Urinary bladder (tissue), 4 donors: ENCODE measurements at places on chromosomes 4 and X. TPM values are rescaled to one million over a fixed set of nuclear protein-coding genes. Genes with fewer than 3 reads are reported as not detected.

Gene SOWAHB
- polyA plus RNA-seq = 1.0 TPM

DNA sequence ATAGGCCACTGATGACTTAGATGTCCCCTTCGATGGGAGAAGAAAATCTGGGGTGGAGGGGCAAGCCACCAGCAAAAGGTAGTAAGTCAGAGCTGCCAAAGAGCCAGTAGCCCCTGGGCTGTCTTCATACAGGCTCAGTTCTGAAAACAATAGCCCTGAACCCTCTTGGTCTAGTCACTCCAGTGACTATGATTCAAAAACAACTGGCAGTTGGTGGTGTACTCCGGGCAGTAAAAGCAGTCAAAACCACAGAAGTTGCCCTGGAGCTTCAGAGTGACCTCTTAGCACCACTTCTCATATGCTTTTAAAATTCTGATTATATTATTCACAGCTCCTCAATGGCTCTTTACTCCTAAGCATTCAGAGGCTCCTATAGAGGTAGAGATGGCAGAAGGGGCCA, 164.3 kb upstream of the MAMLD1 start:
- DNase-seq = no peak

Gene SMARCA1
- polyA plus RNA-seq = 30.0 TPM

- DNase-seq = no peak
These were observed 110.5 kb downstream of the KLHL8 start for GRCh38 chr4:87109945-87110344.

Gene CSN3
- polyA plus RNA-seq = not detected

GRCh38 chr4:98521486-98521885, 136.9 kb downstream of the TSPAN5 start:
- no peak for DNase-seq

GRCh38 chrX:82232679-82233078, 1030.8 kb downstream of the SH3BGRL start:
- no peak for DNase-seq

- no peak for DNase-seq
These were observed 339.3 kb downstream of the NKX6-1 start for GRCh38 chr4:84159762-84160161.

DNA sequence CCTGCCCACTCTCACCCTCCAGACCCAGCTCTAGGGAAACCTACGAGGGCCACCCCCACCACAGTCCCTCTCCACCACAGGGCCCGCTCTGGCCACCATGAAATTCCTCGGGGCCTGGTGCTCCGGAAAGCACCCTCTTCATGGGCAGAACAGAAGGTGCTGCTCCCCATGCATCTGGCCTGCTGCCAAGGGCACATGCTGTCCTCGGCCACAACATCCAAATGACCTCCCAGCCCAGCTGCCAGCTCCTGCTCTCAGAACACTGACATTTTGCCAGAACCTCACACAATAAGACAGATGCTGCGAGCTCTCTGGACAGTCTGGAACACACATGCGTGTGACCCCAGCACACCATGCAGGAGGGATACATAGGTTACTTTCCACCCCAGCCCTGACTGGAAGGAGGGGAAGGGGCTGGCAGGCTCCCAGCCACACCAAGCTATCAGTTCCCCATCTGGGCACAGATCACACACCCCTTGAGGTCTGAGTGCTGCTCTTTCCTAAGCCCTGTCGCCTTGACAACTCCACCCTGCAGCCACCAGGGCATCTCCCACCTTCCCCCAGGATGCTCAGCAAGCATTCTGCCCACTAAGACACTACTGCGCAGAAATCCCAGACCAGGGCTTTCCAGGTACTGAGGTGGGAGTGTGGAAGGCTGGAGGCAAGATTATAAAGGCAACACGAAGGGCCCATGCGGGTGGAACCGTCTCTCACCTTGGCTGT, 5.8 kb downstream of the CCNQ start:
- no peak for DNase-seq

DNA sequence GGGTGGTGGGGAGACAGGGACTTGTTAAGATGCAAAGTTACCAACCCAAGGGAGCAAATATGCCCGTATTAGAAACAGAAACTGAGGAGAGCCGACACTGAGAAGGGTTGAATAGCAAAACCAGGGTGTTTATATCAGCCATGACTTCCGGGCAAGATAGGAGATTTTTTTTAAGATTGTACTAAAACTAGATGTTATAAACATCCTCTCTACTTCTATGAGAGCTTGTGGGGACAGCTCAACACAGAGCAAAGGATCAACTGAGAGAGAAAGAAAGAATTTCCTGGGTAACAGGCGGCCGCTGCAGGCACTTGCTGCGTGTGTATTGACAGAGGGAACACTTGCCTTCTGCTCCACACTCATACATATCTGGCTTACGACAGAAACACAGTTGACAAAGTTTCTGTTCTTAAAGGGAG, 49.1 kb upstream of the FBXW7 start:
- no peak for DNase-seq

Gene GLRB
- 4.2 TPM for polyA plus RNA-seq

Gene FAAH2
- polyA plus RNA-seq = 1.4 TPM

DNA sequence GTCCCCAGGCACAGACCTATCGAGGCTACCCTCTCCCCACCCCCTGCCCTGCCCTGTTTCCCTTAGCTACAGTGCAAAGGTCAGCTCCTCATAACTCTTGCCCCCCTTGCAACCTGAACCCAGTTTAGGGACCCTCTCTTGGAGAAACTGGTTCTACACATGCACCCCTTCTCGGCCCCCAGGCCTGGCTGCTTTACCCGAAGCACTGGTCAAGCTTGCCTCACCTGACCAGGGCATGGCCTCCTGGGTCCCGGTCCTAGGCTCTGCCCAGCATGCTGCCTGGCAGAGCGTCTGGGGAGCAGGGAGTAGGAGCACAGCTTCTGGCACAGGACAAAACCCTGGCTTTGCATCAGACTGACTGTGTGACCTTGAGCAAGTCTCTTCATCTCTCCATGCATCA, 28.0 kb downstream of the ZNF185 start:
- no peak for DNase-seq

- DNase-seq = no peak
These were observed 35.5 kb downstream of the NCAPG start for GRCh38 chr4:17846266-17846665.

DNA sequence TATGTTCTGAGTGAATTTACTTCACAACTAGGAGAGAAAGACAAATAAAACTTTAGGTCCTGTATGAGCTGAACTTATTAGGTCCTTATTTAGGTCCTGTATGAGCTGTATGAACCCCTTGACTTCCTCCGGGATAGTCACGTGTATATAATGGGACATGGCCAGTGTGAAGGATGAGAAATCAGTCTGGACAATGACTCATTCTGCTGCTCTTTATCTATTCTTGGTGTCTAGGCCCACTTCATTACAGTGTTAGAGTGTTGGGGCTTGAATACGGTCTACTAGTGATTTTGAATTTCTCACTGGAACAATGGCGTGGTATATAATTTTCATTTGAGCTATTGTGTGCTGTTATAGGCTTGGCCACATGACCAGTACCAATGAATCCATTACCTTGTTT, 21.9 kb downstream of the STK26 start:
- DNase-seq = no peak

- DNase-seq = no peak
These were observed 327.8 kb upstream of the HAND2 start for GRCh38 chr4:173857828-173858227.

DNA sequence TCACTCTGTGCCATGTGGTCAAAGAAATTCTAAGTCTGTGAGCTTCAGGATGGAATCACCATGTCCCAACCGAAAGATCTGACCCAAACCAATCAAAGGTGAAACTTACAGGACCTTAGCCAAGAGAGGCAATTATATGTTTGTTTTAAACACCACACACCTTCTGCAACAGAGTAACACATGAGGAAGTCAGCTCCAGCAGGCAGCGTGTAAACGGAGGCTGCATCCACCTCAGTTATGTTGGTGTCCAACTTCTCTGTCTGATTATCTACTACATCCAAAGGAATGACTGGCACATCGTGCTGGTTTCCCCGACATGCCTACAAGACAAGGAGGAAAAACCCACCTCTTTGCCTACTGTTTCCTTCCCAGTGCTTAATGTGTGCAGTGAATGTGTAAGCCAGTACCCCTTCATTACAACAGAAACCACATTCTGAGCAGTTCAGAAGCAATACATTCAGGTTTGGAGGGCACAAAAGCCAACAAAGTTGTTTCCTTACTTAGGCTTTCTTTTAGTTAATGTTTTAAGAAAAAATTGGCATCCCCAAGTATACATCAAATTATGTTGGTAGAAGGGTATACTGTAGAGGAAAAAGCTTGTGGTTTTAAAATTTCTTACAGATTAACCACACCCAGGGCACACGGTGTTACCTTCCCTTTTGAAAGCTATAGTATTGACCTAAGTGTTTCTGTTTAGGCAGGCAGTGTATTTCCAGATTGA, 12.4 kb downstream of the CASP6 start:
- DNase-seq = no peak

GRCh38 chr4:70703619-70704214, 15.4 kb downstream of the UTP3 start:
- peak; percentile 48 for DNase-seq

DNA sequence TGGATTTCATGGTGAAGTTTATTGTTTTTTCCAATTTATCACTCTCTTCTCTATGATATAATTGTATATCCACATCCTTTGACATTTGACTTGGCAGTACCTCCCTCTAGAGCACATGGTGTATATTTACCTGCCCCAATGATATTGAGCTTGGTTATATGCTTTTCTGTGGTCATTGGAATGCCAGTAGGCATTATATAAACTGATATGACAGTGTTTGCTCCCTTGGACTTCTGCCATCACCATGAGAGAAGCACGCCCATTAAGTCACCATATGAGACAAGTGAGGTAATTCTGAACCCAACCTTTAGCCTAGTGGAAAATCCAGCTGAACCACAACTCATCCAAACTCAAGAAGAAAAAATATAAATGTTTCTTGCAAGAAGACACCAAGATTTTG, 2761.5 kb downstream of the ARAP2 start:
- DNase-seq = no peak

Gene MAGEA10
- polyA plus RNA-seq = not detected

DNA sequence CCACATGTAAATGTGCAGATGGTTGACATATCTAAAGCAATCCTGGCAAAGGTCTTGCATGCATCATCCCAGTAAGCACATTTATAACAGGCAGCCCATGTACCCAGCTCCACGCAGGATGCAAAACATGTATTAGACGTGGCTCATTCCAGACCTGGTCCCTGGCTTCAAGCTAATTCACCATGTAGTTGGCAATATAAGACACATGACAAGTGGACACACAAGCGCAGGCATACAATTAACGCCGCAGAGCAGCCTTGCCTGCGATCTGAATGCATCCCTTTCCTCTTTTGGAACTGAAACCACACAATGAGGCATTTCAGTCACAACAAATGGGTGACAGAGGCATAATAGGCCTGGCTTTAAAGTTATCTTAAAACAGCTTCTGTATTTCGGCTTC, 114.5 kb upstream of the TRIM2 start:
- DNase-seq = no peak

DNA sequence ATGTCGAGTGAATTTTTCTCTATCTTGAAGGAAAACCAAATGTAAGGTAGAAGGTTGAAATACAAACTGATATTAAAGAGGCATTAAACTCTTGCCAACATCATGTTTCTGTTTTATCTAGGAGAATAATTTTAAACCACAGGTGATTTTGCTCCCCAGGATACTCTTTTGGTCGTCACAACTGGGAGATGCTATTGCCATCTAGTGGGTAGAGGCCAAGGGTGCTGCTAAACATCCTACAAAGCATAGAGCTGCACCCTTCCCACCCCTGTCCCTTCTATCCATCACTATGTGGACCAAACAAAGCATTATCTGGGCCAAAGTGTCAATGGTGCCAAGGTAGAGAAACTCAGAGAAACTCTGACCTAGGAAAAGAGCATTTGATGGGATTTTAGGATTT, 154.6 kb upstream of the MAGEB2 start:
- DNase-seq = no peak

Gene GPRASP1
- polyA plus RNA-seq = 21.5 TPM

GRCh38 chrX:136148391-136148790, 1.1 kb downstream of the FHL1 start:
- no peak for DNase-seq

Gene ZFP92
- 0.41 TPM for polyA plus RNA-seq

DNA sequence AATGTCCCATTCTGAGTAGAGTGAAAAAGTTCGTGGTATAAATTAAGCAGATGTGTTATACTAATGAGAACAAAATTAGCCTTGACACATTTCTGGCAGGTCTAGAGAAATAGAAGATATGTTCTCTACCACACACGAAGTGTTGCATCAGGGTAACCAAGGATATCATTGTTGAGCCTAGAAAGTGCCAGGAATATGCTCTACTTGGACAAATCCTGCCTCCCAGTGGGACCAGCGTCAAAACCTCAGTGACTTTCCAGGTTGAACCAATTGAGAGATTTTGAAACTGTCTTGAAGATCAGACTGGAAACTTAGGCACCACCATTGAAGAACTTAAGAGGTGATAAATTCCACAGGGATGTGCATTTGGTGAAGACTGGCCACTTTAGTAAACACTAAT, 115.9 kb downstream of the HPGD start:
- no peak for DNase-seq

DNA sequence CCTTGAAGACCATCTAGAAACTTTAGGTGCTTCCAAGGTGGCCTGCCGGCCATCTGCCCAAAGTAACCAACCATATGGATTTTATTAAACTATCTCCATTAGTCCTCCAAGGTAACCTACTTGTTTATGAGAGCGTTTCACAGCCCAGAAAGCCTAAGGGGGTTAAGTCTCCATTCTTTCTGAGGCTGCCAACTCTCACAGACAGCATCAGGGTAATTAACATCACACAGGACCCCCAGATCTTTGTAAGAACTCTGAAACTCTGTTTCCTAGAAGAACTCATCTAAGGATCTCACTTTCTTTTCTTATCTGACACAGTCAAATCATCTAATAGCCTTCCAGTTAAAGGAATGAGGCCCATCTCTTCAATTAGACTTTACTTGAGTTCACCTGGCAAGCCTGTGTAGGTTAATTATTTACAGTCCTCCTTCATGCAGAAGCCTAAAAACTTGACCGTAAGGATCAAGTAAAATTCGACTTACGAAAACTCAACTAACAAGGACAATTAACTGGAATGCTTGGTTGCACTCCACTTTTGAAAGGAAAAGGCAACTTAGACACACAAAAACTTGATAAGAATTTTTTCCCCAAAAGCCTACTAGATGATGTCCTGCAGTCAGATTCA, 252.5 kb downstream of the GRIA3 start:
- DNase-seq = no peak

Gene DTHD1
- polyA plus RNA-seq = 0.04 TPM

DNA sequence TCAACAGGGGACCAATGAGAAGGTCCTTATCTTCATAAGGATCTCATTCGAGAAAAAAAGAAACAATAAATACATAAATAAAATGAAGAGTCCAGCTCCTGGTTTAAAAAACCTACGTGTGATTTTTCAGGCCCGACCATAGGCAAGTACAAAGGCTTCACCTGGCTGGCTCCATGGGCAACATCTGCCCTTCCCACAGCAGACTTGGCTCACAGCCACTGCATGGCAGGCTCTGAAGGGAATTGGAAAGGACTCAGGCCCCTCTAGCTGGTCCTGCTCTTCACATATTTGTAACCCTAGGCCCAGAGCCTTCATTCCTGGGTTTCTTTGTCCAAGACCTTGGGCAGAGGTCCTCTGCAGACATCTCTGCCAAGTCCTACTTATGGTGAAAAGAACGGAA, 228.1 kb downstream of the QDPR start:
- DNase-seq = no peak

Gene FOXR2
- not detected for polyA plus RNA-seq

- DNase-seq = no peak
These were observed 9.6 kb upstream of the EXOSC9 start for GRCh38 chr4:121791481-121791880.
